ENCODE measurements at places on chromosomes 13 and 19. TPM values are rescaled to one million over a fixed set of nuclear protein-coding genes. Genes with fewer than 3 reads are reported as not detected.

C19orf33 gene
- total RNA-seq: not detected

DMKN gene
- 57.8 TPM for total RNA-seq

SYCN gene
- total RNA-seq: 0.54 TPM

C3 gene
- 5.9 TPM for total RNA-seq

WDR88 gene
- total RNA-seq: not detected

HIPK4 gene
- 0.13 TPM for total RNA-seq

C5AR2 gene
- total RNA-seq: not detected

FCER2 gene
- 359 TPM for total RNA-seq

THSD1 gene
- total RNA-seq: 0.15 TPM

- no peak overlapping the region for H3K4me3 ChIP-seq
- H3K27me3 ChIP-seq: no peaks in the 10 kb centered on the region
- no peaks in the 10 kb centered on the region for H3K36me3 ChIP-seq
- DNase-seq: peak; percentile 70
- H3K27ac ChIP-seq: 0 out of 2 replicates have a peak overlapping the region, but pooled peaks have one; percentile 9
These were observed 9.7 kb downstream of the CLEC4G start for GRCh38 chr19:7722231-7722651.

DNA sequence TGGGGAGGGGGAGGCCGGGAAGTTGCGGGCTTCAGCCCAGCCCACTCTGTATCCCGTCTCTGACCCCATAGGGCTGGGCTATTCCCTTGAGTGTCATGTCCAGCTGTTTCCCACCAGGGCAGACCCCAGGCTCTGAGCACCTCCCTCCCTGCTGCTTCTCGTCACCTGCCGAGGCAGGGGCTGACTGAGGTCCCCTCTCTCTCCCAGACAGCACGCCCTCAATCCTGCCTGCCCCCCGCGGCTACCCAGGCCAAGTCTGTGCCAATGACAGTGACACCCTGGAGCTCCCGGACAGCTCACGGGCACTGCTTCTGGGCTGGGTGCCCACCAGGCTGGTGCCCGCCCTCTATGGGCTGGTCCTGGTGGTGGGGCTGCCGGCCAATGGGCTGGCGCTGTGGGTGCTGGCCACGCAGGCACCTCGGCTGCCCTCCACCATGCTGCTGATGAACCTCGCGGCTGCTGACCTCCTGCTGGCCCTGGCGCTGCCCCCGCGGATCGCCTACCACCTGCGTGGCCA is 625 bp downstream of the F2RL3 start:
- H3K27me3 ChIP-seq: no peaks in the 10 kb centered on the region
- no peak overlapping the region for H3K4me3 ChIP-seq
- DNase-seq: no peak

- H3K27ac ChIP-seq: peak overlapping the region; percentile 69
- peaks cover 2% of the 10 kb centered on the region for H3K36me3 ChIP-seq
- peak; percentile 81 for DNase-seq
- peaks cover 39% of the 10 kb centered on the region for H3K4me1 ChIP-seq
- H3K27me3 ChIP-seq: no peaks in the 10 kb centered on the region
- H3K4me3 ChIP-seq: peak overlapping the region; percentile 11
These were observed 126.9 kb downstream of the SIPA1L3 start for GRCh38 chr19:38033658-38034491.

DNA sequence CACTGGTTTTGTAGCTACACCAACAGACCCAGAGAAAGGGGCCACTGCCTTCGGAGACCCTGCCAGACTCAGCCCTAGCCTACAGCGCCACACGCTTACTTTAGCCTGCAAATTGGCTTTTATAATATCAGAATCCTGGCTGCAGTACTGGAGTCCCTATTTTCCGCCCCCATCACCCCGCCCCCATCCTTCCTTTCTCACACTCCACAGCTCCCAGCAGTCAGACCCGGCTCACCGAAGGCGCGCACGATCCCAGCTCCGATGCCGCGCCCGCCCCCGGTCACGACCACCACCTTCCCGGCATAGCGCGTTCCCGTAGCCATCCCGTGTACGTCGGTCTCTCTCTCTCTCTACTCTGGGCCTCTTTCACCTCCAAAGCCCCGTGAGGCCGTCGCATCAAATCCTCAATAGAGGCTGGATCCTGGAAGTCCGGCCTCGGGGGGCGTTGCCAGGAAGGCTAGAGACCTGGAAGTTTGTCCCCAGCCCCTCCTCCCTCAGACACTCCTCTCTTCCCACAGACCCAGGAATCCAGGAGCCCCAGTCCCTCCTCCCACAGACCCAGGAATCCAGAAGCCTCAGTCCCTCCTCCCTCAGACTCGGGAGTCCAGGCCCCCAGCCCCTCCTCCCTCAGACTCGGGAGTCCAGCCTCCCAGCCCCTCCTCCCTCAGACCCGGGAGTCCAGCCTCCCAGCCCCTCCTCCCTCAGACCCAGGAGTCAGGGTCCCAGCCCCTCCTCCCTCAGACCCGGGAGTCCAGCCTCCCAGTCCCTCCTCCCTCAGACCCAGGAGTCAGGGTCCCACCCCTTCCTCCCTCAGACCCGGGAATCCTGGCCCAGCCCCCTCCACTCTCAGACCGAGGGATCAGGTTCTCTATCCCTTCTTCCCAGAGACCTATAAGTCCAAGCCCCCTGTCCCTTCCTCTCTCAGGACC is at the start of gene HSD17B14:
Gene HSD17B14, minus strand, starts transcription at position 403 of the 929 bp plus-strand sequence. Its CDS starts 80 bp downstream, at position 323.
- DNase-seq: no peak
- H3K4me3 ChIP-seq: peak within 1 kb of the TSS; percentile 72
- no peaks in the 10 kb centered on the region for H3K27me3 ChIP-seq
- no peaks in the 10 kb centered on the region for H3K36me3 ChIP-seq
- H3K4me1 ChIP-seq: peaks cover 15% of the 10 kb centered on the region
- peak within 1 kb of the TSS; percentile 67 for H3K27ac ChIP-seq

DNA sequence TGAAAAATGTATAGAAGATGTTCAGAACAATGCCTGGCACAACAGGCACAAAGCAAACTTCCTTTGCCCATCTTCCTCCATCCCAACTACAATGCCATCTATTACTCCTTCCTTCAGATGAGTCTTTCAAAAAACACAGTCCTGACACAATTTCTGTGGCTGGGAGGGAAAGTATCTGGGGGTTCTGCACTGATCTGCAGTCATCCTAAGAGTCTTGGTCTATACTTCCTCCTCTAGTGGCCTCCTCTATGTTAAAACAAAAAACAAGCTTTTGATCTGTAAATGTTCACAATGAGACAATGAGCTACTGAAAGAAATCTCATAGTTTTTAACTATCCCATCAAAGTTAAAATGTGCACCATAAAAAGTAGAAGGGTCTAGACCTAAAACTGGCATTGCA is 44.8 kb downstream of the USP12 start:
- H3K4me3 ChIP-seq: no peak overlapping the region
- 0 out of 2 replicates have a peak overlapping the region, but pooled peaks have one; percentile 11 for H3K27ac ChIP-seq
- peaks cover 25% of the 10 kb centered on the region for H3K4me1 ChIP-seq
- no peak for DNase-seq
- H3K27me3 ChIP-seq: no peaks in the 10 kb centered on the region

DNA sequence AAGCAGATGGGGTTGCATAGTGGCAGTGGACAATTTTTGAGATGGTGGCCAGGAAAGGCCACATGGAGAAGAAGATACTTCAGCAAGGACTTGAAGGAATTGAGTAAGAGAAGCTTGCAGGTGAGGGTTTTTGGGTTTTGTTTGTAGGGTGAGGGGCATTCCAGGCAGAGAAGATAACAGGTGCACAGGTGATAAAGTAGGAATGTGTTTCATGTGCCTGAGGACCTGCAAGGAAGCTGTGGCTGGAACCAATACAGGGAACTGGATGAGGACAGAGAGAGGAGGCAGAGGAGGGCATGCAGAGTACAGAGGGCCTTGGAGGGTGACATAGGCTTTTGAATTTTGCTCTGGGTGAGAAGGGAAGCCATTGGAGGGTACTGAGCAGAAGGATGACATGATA is 314.5 kb downstream of the KLF12 start:
- no peaks in the 10 kb centered on the region for H3K27me3 ChIP-seq
- H3K4me1 ChIP-seq: no peaks in the 10 kb centered on the region
- no peak overlapping the region for H3K27ac ChIP-seq

GRCh38 chr13:30679483-30680330 is 55.6 kb upstream of the ALOX5AP start:
- H3K27ac ChIP-seq: no peak overlapping the region
- no peaks in the 10 kb centered on the region for H3K4me1 ChIP-seq
- no peak overlapping the region for H3K4me3 ChIP-seq
- H3K27me3 ChIP-seq: 0 out of 2 replicates have a peak, but pooled peaks cover 2% of the 10 kb centered on the region
- DNase-seq: no peak
- no peaks in the 10 kb centered on the region for H3K36me3 ChIP-seq

DNA sequence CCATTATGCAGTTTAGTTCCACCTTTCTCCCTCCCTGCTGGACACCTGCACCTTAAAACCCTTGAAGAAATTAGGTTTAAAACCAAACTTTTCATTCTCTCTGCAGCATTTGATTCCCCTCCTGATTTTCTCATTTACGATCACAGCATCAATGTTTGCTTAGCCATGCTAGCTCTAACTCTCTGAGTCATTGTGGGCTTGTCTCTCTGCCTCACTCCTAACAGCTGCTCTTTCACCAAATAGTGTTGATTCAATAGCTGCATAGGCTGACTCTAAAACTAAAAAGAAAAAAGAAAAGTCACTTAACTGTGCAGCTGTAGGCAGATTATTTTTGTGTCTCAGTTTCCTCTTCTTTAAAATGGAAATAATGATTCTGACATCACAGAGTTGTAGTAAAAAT is 1124.9 kb downstream of the DIAPH3 start:
- no peaks in the 10 kb centered on the region for H3K27me3 ChIP-seq
- H3K4me3 ChIP-seq: no peak overlapping the region

DNA sequence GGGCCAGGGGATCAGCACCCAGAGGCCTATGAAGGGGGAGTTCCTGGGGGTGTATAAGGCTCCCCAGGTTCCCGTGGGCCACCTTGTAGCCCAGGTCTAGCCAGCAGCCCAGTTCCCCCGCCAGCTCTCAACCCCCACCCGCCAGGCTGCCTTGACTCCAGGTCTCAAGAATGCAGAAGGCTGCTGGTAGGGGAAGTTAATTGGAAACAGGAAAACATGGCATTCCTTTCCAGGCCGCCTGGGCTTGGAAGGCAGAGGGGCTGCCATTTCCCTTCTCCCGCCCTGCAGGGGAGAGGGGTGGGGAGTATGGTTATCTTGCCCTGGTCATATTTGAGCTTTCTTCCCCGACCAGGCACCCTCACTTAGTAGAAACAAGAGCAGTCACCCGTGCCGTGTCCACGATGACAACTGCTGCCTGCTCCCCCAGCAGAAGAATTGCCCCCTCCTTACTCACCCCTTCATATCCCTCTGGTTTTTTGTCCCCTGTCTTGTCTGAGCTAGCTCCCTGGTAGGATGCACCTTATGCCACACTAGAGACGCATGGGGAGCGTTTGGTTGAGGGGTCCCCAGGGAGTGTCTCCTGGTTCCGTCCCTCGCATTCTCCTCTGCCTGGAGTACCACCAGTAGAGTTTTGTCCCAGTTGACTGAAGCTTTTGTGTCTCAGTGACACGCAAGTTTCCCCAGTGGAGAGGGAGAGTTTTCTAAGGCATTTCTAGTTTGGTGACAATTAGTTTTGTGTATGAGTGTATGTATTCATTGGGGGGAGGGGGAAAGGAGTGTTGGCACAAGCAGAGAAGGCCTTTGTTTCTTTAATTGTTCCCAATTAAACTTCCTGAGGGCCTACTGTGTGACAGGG is 4.5 kb downstream of the BICRA start:
- no peaks in the 10 kb centered on the region for H3K36me3 ChIP-seq
- no peak overlapping the region for H3K27ac ChIP-seq
- no peak for DNase-seq
- H3K27me3 ChIP-seq: no peaks in the 10 kb centered on the region
- H3K4me1 ChIP-seq: peaks cover 20% of the 10 kb centered on the region
- no peak overlapping the region for H3K4me3 ChIP-seq

GRCh38 chr19:45253396-45254027 is 2.4 kb downstream of the MARK4 start:
- peaks cover 4% of the 10 kb centered on the region for H3K36me3 ChIP-seq
- H3K4me1 ChIP-seq: peaks cover 15% of the 10 kb centered on the region
- H3K4me3 ChIP-seq: peak overlapping the region; percentile 98
- DNase-seq: no peak
- H3K27ac ChIP-seq: no peak overlapping the region

GRCh38 chr19:18985257-18985656 is 44.2 kb upstream of the HOMER3 start:
- H3K27me3 ChIP-seq: no peaks in the 10 kb centered on the region
- H3K27ac ChIP-seq: no peak overlapping the region
- no peak for DNase-seq

DNA sequence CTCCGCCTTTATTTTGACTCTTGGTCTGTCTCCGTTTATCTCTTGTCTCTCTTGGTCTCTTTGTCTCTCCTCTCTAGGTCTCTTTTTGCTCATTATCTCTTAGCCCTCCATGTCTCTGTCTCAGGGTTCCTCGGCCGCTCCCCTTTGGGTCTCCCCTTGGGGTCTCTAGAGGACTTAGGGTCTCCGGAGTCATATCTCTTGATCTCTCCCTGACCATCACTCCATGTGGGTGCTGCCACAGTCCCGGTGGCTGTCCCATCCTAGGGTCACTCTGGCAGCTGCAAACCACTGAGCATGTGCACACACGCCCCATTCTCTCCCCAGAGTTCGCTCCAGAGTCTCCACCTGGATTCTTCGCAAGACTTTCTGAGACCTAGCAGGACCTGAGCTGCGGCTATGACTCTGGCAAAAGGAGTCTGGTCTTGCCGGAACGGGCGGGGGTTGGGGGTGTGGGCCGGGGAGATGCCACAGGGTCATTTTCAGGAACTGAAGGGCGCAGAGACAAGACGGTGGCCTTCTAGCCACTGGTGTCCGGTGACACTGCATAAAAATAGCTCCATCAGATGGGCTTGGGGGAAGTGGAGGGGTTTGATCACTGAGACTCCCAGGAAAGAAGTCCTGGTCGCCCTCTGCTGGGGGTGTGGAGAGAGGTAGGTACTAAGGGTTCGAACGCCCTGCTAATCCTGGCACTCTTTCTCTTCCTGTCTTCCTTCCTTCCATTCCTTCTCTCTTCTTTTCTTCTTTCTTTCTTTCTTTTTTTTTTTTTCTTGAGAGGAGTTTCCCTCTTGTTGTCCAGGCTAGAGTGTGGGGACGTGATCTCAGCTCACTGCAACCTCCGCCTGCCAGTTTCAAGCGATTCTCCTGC is 1.2 kb upstream of the KCNA7 start:
- DNase-seq: no peak
- no peaks in the 10 kb centered on the region for H3K36me3 ChIP-seq
- H3K4me3 ChIP-seq: no peak overlapping the region
- no peak overlapping the region for H3K27ac ChIP-seq
- peaks cover 3% of the 10 kb centered on the region for H3K27me3 ChIP-seq

- H3K36me3 ChIP-seq: peaks cover 15% of the 10 kb centered on the region
- no peaks in the 10 kb centered on the region for H3K27me3 ChIP-seq
- no peak overlapping the region for H3K27ac ChIP-seq
- DNase-seq: no peak
- no peaks in the 10 kb centered on the region for H3K4me1 ChIP-seq
- no peak overlapping the region for H3K4me3 ChIP-seq
These were observed 5.2 kb upstream of the ADPRHL1 start for GRCh38 chr13:113458253-113459065.

GRCh38 chr13:52455677-52456041 is 381 bp downstream of the CKAP2 start:
- peak overlapping the region; percentile 86 for H3K4me3 ChIP-seq
- H3K27ac ChIP-seq: peak overlapping the region; percentile 91
- H3K36me3 ChIP-seq: no peaks in the 10 kb centered on the region

DNA sequence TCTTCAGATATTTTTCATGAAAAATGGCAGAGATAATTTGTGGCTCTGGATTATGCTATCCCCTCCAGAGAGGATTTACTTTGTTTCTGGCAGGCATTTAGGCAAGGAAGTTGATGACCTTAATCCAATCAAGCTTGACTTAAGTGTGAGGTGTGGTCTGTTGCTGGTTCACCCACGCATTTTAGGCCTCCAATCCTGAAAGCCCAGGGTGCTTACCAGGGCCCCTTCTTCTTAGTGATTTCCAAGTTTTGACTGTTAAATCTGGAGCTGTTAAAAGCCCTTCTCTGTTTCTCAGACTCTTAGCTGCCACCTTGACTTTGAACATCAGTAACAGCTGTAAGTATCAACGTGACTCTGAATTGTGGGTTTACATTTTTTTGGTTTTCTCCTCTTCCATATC is 161.8 kb downstream of the DNAJC15 start:
- no peaks in the 10 kb centered on the region for H3K27me3 ChIP-seq
- DNase-seq: no peak
- no peaks in the 10 kb centered on the region for H3K36me3 ChIP-seq
- H3K4me3 ChIP-seq: no peak overlapping the region
- no peaks in the 10 kb centered on the region for H3K4me1 ChIP-seq

Data from GM12878 (cell line).